ENCODE measurements at places on chromosomes 12 and 14. TPM values are rescaled to one million over a fixed set of nuclear protein-coding genes. Genes with fewer than 3 reads are reported as not detected.

- no peak overlapping the region for H3K27ac ChIP-seq
- DNase-seq: peak; percentile 45
- H3K4me1 ChIP-seq: no peaks in the 10 kb centered on the region
- H3K36me3 ChIP-seq: no peaks in the 10 kb centered on the region
- H3K27me3 ChIP-seq: no peaks in the 10 kb centered on the region
- H3K4me3 ChIP-seq: no peak overlapping the region
Measured at GRCh38 chr12:18430425-18431048, 169.2 kb downstream of the PIK3C2G start.

AKAP3 gene
- polyA plus RNA-seq: 1.0 TPM

GRCh38 chr14:74698465-74698864 is 14.4 kb downstream of the AREL1 start:
- no peaks in the 10 kb centered on the region for H3K36me3 ChIP-seq
- no peak overlapping the region for H3K4me3 ChIP-seq
- H3K4me1 ChIP-seq: peaks cover 45% of the 10 kb centered on the region
- no peaks in the 10 kb centered on the region for H3K27me3 ChIP-seq
- peak overlapping the region; percentile 44 for H3K27ac ChIP-seq

MCRS1 gene
- 49.3 TPM for polyA plus RNA-seq

DNA sequence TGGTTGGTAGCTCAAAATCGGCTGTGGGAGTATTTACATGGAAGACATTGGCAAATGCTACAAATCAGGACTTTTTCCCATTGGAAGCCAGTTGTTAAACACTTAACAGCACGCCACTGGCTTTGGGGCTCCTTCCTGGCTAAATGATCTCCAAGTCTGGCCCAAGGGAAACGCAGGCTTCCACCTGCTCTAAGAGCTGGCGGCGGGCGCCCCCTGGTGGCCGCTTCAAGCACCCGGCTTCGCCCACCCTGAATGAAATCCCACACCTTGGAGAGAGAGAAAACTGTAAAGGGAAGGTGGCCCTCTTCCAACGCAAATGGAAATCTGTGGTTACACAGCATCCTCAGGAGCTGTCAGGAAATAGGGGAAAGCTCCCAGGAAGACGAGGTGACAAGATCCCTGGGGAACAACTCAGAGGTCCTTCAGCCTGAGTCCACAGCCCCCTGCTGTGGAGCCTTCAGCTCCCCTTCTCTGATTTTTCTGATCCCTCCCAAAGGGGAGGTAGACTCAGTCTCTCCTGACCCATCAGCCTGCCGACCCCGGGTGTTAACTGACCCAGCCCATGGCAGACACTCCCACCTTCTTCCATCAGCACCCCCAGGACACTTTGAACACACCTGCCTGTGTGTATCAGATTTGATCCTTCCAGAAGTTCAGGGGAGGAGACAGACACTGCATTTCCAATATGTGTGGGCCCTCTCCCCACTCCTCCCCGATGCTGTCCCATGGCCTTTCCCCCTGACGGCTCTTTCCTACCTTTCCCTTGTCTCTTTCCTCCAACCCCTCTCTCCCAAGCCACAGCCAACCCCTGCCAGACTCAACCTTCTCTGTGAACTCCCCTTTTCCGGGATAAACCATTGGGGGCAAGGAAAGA is 15.4 kb downstream of the SELPLG start:
- peaks cover 19% of the 10 kb centered on the region for H3K4me1 ChIP-seq
- H3K27ac ChIP-seq: no peak overlapping the region
- peaks cover 22% of the 10 kb centered on the region for H3K36me3 ChIP-seq
- H3K4me3 ChIP-seq: no peak overlapping the region
- H3K27me3 ChIP-seq: no peaks in the 10 kb centered on the region

DNA sequence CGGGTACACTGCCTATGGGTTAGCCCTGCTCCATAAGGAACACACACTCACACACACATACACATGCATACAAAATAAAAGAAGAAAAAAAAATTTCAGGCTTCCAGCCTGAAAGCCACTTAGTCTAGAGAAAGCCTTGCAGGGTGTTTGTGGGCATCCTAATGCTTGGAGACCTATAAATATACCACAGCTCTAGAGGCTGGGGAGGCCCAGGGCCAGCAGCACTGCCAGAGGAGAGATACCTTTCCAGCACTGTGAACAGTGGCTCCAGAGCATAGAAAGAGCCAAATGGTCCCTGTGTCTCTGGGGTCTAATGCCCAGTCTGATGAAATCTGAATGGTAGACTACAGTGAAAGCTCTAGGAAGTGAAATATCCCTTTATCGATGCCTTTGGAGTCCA is 12.9 kb downstream of the FAM161B start:
- H3K27ac ChIP-seq: no peak overlapping the region
- H3K4me3 ChIP-seq: no peak overlapping the region
- no peak for DNase-seq
- H3K27me3 ChIP-seq: no peaks in the 10 kb centered on the region

- H3K36me3 ChIP-seq: no peaks in the 10 kb centered on the region
- H3K27ac ChIP-seq: peak overlapping the region; percentile 91
- no peak overlapping the region for H3K4me3 ChIP-seq
- peaks cover 10% of the 10 kb centered on the region for H3K4me1 ChIP-seq
- H3K27me3 ChIP-seq: no peaks in the 10 kb centered on the region
Measured at GRCh38 chr12:110591451-110592051, 8.4 kb upstream of the PPTC7 start.

GRCh38 chr14:35414365-35414764 is 9.8 kb upstream of the NFKBIA start:
- H3K27ac ChIP-seq: peak overlapping the region; percentile 29
- no peak overlapping the region for H3K4me3 ChIP-seq
- peaks cover 28% of the 10 kb centered on the region for H3K4me1 ChIP-seq
- H3K27me3 ChIP-seq: no peaks in the 10 kb centered on the region
- no peak for DNase-seq

NEMP1 gene
- polyA plus RNA-seq: 29.2 TPM

KRT72 gene
- 0.30 TPM for polyA plus RNA-seq

DNA sequence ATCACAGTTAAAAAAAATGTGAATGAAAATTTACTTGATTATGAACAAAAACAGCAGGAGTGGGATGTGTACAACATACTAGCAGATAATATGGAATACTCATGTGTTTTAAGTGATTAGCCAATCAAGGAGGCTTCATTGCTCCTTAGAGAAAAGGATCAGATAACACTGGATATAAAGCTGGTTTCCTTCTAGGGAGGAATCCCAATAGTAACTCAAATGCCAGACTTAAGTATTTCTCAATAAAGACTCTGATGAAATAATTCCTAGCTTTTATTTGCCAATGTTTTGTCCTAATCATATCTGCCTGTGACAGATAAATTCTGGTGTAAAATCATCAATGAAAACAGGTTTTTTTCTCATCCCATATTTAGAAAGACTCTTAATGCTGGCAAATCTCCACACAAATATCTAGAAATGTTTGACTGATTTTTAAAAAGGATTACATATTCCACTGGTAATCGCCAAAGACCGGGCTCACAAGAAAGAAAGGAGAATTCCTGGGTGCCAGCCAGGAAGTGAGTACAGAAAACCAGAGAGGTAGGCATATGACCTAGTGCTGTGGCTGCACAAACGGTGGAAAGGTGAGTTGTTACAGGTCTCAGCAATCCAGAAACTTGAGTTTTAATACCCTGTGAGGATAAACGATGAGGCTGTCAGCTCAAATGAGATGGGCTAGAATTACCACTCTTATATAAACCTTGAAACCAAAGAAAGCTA is 108.6 kb upstream of the TTC7B start:
- H3K27ac ChIP-seq: no peak overlapping the region
- H3K36me3 ChIP-seq: no peaks in the 10 kb centered on the region
- H3K4me1 ChIP-seq: no peaks in the 10 kb centered on the region
- no peaks in the 10 kb centered on the region for H3K27me3 ChIP-seq
- no peak overlapping the region for H3K4me3 ChIP-seq

- H3K27me3 ChIP-seq: no peaks in the 10 kb centered on the region
- no peak for DNase-seq
- H3K4me3 ChIP-seq: peak overlapping the region; percentile 99
- peaks cover 6% of the 10 kb centered on the region for H3K4me1 ChIP-seq
- peak overlapping the region; percentile 94 for H3K27ac ChIP-seq
Measured at GRCh38 chr12:111600205-111600642, 1.1 kb upstream of the ATXN2 start.

DNA sequence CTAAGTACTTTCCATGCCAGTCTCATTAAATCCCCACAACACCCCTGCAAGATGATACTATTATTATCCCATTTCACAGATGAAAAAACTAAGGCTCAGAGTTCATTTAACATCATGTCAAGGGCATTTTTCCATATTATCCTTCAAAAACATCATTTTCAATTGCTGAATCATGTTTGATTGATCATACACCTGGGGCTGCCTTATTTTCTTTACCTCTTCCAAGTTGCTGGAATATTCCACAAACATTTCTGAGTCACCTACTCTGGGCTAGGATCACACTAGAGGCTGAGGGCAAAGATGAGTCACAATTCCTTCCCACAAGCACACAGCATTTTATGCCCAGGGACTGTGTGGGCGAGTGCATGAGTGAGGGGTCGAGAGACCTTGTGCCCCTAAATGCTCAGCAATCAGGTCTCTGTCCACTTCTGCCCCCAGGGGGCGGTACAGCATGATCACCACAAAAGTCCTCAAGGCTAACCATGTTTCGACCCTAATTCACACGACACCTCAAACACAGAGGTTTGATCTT is 14.1 kb upstream of the TMEM119 start:
- H3K36me3 ChIP-seq: no peaks in the 10 kb centered on the region
- no peak for DNase-seq
- H3K27ac ChIP-seq: no peak overlapping the region
- H3K27me3 ChIP-seq: peaks cover 4% of the 10 kb centered on the region
- H3K4me3 ChIP-seq: no peak overlapping the region

ETFRF1 gene
- 26.4 TPM for polyA plus RNA-seq

- DNase-seq: no peak
- no peaks in the 10 kb centered on the region for H3K36me3 ChIP-seq
- no peak overlapping the region for H3K27ac ChIP-seq
Measured at GRCh38 chr12:117522559-117522958, 161.1 kb upstream of the NOS1 start.

GRCh38 chr12:88812610-88813009 is 232.3 kb upstream of the KITLG start:
- no peak overlapping the region for H3K27ac ChIP-seq
- H3K4me1 ChIP-seq: no peaks in the 10 kb centered on the region
- H3K27me3 ChIP-seq: no peaks in the 10 kb centered on the region
- H3K36me3 ChIP-seq: no peaks in the 10 kb centered on the region

DNA sequence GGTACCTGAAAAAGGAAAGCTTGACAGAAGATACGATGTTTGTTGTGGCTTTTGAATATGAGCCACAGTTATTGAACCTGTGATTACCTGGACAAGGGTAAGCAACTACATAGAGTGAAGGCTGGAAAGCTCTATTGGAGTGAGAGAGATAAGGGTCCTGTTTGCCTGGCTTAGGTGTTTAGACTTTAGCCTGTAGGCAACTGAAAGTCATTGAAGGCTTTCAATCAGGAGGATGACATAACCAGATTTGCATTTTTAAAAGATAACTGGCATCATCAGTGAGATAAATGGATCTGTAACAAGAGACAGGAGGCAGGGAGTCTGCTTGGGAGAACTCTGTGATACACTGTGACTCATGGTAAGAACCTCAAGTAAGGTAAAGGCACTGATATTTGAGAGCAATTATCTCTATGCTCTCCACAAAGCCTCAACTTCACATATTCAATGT is 128.9 kb upstream of the SOX5 start:
- H3K27ac ChIP-seq: no peak overlapping the region
- no peak overlapping the region for H3K4me3 ChIP-seq
- DNase-seq: no peak

GRCh38 chr14:89544636-89545301 is 127.7 kb upstream of the FOXN3 start:
- H3K4me1 ChIP-seq: no peaks in the 10 kb centered on the region
- H3K4me3 ChIP-seq: no peak overlapping the region
- no peaks in the 10 kb centered on the region for H3K27me3 ChIP-seq

DNA sequence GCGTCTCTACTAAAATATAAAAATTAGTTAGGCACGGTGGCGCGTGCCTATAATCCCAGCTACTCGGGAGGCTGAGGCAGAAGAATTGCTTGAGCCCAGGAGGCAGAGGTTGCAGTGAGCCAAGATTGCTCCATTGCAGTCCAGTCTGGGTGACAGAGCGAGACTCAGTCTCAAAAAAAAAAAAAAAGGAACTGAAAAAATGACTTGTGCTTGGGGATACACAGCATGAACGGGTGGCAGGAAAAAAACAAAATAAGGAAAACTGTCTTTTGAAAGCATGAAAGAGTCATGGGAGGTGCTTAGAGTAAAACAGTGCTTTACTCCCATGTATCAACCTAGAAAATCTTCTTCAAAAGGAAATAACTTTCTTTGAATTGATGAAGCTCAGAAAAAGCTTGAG is 80.8 kb downstream of the TMTC1 start:
- no peak for DNase-seq
- no peaks in the 10 kb centered on the region for H3K4me1 ChIP-seq
- no peaks in the 10 kb centered on the region for H3K27me3 ChIP-seq
- H3K27ac ChIP-seq: no peak overlapping the region
- H3K4me3 ChIP-seq: no peak overlapping the region

DNA sequence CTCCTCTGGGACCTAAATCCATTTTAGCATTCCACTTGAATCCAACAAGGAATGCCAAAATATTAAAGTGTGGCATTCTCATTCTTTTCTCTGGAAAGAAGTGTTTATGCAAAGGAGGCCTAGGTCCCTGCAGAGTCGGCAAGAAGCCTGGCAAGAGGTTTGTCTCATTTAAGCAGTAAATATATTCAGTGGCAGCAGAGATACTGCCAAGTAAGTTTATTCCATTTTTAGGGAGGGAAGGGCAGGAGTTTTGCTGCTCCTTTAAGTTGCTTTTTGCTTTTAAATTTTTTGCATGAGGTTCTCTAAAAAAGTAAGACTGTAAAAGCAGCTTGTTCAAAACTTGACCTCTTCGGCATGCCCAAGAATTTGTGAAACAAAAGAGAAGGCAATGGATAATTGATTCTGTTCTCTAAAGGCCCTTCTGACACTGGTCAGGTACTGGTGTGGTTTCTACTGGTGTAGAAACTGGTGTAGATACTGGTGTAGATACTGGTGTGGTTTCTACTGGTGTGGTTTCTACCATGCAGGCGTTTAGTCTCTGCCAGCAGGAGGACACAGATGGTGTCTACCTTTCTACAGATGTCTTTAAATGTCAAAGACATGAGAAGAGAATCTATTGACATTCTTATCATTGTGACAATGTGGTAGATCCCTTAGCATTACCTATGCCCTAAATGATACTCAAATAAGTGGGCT is 107.3 kb downstream of the SAMD4A start:
- no peaks in the 10 kb centered on the region for H3K36me3 ChIP-seq
- H3K4me1 ChIP-seq: no peaks in the 10 kb centered on the region
- no peaks in the 10 kb centered on the region for H3K27me3 ChIP-seq
- DNase-seq: no peak
- no peak overlapping the region for H3K27ac ChIP-seq
- no peak overlapping the region for H3K4me3 ChIP-seq

DNA sequence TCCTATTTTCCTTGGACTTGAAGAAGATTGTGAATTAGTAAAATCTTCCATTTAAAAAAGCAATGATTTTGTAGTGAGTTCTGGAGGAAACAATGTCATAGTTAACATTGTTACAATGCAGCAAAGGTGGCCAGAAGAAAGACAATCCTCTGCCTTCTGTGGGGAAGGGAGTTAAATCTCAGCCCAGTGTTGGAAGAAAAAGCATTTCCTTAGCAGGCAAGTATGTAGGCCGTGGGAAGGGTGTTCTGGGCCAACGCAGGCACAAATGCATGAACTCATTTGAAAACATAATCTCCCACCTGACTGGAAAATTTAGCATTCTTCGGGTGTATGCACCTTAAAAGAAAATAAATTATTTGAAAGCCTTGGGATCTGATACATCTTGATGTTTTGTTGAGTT is 258.6 kb downstream of the ADAMTS20 start:
- no peak overlapping the region for H3K27ac ChIP-seq
- no peaks in the 10 kb centered on the region for H3K36me3 ChIP-seq
- no peak overlapping the region for H3K4me3 ChIP-seq

All from left lung (tissue), 14 donors.